ENCODE measurements at places on chromosomes 7 and 10.

GRCh38 chr10:118028619-118029018 is 18.1 kb downstream of the RAB11FIP2 start:
- DNase-seq: no peak

GRCh38 chr7:95309951-95310350 is 14.4 kb downstream of the PON1 start:
- DNase-seq: no peak

DNA sequence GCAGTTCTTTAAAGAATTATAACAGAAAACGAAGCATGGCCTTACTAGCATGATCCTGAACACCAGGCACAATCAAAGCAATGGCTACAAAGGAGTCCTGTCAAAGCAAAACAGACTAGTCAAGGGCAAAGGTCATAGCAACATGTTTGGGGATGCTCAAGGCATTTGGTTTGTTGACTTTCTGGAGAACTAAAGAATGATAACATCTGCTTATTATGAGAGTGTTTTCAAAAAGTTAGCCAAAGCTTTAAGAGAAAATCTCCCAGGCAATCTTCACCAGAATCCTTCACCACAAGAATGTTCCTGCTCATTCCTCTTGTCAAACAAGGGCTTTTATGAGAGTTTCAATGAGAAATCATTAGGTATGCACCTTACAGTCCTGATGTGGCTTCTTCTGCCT is 95.1 kb upstream of the CPXM2 start:
- DNase-seq: no peak

GRCh38 chr10:96718304-96718990 is 1.9 kb downstream of the PIK3AP1 start:
- no peak for DNase-seq

- DNase-seq: no peak
Measured at GRCh38 chr7:77862691-77863090, 64.1 kb downstream of the PHTF2 start.

DNA sequence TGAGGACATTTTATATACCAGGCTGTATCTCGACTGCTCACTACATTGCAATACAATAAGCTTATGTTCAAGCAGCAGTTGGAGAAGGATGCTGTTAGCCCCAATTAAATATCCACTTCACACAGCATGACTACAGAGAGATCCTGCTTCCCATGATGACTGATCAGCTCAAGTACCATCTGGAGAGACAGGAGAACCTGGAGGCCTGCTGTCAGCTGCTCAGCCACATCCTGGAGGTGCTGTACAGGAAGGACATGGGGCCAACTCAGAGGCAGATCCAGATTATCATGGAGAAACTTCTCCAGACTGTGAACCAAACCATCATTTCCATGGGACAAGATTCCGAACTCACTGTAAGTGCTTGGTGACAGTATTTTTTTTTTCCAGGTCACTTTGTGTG is 22.5 kb downstream of the RNF133 start:
- DNase-seq: no peak

DNA sequence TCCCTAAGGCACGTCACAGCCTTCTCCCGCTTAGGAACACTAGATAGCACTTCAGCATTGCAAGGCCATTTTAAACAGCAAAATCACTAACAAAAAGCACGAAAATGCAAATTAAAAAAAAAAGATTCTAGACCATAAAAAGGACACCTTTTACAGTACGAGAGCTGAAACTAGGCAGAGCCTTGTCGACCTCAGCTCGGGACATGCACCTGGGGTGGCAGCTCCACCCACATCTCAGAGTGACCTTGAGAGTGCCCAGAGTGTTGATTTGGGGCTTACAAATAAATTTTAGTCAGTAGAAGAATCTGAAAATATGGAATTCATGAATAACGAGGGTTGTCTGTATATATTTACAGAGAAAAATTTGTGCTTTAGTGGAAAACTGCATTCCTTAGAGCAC is 1.1 kb downstream of the MRPS24 start:
- DNase-seq: no peak

GRCh38 chr7:106358103-106358663 is 73.4 kb upstream of the NAMPT start:
- no peak for DNase-seq

DNA sequence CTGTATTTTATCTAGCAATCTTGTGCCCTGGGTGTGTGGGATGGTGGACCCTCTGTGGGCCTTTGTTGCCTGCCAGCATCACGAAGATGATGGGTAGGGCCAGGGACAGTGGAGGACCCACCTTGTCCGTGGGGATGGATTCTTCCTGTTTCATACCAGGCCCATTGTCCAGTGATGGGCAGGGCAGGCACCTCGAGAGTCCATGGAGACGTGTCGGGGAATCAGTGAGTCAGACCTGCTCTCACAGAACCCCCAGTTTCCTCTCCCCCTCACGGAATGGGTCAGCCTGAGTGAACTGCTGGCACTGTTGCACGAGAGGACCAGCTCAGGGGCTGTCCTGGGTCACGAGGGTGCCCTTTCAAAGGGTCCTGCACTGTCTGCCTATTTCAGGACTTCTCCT is 401.2 kb downstream of the RPS24 start:
- DNase-seq: no peak

GRCh38 chr7:108358553-108358952 is 97.7 kb downstream of the NRCAM start:
- DNase-seq: no peak

DNA sequence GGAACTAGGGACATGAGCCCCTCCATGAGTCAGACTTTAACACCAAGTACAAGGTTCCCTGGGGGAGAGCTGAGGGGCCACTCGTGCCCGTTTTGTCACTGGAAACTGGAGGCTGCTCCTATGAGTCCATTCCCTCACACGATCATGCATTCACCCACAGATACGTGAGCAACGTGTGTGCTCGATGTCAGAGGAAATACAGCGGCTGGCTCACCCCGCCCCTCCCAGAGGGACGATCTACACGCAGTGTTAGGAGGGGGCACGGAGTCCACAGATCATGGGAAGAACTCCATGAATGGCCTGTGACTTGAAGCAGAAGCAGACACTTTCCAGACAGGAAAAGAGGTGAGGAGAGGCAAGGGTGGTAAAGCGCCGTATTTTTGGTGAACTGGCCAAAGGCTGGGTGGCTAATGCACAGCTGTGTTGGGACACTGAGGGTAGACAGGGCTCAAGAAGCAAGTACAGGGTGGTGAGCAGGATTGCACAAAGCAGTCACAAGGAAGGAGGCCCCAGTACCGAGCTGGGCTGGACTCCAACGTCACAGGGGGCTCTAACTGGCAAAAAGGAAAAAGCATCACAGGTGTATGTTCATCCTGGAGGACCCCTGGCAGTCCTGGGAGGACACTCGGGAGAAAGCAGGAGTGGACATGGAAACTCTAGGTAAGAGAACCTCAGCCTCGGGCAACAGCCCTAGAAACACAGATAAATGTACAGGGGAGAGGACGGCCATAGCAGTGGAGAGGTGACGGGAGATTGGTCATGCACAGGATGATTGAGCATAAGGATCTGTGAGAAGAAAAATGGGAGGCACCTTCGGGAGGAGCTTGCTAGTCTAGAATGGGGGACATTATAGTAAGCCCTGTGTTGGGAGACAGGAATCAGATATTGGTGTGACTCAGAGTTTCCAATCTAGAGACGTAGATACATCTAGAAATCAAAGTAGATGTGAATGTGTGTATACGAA is 41.2 kb downstream of the TNS3 start:
- no peak for DNase-seq

DNA sequence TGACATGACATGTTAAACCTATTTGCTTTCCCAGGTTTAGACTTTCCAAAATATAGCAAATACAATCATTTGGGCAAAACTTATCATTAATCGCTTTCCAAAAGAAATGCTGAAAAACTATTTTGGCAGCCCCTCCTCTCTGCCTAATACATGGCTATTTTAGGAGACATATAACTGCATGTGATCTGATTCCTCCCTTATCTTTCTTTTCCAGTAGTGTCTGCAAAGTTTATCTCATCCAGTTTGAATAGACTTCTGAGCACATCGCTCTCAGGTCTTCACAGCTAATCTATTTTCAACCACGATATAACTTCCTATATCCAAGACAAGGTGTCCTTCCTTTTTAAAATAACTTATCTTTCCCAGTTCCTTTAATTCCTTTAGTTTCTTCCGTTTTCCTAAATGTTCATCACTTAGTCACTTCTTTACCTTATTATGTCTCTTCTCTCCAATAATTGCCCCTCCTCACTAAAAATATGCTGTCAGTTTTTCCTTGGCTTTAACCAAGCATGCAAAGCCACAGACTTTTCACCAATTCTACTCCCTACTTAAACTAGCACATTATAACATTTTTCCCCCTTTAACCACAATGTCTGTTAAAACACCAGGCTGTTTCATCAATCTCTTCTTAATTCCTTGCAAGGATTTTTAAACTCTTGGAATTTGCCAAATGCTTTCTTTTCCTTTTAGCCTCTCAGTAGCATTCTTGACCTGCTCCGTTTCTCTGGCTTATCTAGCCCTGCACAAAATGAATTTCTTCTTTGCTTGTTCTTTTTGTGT is 24.4 kb downstream of the GNG11 start:
- DNase-seq: no peak
